ENCODE measurements at places on chromosomes 3 and 15.

GRCh38 chr15:35768949-35769348 is 223.0 kb upstream of the DPH6 start:
- no peak for DNase-seq

GRCh38 chr3:117660941-117661817 is 951.6 kb downstream of the TUSC7 start:
- no peak for DNase-seq

DNA sequence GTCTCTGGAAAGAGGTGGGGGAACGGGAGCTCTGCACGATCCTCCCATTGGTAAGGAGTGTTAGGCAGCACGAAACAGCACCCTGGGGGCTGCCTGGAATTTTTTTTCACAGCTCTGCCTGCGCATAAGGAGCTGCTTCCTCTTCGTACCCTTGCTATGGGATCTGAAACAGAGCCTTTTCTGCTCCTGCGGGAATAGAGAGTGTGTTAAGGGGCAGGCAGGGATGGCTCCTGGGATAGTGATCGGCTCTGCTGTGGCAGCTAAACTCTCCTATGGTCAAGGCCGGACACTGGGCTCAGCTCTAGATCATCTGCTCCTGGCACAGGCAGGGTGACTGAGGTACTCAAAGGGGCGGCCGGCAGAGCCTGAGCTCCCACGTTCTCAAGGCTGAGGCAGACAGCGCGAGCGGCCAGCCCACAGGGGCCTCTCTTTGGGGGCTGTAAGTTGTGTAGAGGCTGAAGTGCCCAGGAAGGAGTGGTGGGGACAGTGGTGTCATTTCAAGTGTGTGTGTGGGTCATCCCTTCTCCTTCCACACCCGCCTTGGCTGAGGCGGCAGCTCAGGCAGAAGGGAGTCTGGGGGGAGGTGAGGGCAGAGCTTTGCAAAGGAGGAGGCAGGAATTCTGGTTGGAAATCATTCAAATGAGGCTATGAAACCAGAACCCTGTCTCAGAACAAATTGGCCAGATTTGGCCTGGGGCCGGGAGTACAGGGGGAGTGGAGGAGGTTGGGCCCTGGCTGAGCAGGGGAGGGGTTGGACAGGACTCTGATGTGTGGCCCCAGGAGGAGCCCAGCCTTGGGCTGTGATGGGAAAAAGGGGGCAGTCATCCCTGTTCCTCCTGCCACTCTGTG is 31.0 kb downstream of the EPHB3 start:
- DNase-seq = peak; percentile 67

DNA sequence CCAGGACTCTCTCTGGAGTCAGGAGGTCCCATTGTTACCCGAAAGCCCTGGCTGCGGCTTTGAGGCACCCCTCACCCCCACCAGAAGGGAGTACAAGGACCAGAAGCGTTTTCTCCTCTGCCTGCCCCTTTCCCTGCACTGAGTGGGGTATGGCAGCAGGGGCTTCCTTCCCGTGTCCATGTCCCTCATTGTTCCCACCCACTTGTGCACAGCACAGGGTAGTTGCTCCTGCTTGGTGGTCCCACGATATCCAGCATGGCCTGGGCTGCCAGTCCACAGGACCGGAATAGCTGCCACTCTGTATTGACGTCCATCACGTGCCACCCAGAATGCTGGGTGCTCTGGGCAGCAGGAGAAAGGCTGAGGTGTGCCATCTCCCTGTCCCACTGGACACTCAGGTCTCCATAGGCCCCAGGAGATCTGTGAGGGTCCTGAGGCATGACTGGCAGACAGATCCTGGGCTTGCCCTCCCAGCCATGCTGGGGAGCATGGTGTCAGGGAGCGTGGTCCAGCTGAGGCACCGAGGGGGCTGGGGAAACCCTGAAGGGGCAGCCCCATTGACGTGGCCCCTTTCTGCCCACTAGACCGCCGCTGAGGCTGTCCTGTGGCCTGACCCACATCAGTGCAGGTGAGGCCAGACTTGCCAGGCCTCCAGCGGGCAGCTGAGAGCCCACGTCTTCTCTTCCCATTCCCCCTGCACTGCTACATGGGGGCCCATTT is 45.3 kb upstream of the SEC22A start:
- no peak for DNase-seq

- no peak for DNase-seq
Measured at GRCh38 chr15:100170291-100171210, 171.2 kb downstream of the ADAMTS17 start.

DNA sequence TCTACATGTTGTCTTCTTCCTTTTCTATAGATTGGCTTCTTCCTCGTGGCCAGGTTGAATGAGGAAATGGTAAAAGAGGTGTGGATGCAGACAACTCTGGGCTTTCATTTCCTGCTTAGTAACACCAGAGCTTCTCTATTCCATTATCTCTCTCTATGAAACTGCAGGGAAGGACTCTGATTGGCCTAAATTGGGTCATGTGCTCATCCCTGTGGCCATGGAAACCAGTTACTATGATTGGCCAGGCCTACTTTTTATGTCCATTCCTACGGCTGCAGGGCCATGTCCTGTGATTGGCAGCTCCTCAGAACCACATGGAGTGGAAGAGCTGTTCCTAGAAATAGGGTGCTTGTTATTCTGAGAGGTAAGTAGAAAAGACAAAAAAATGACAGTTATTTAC is 486.9 kb upstream of the ADAMTS9 start:
- DNase-seq = no peak

DNA sequence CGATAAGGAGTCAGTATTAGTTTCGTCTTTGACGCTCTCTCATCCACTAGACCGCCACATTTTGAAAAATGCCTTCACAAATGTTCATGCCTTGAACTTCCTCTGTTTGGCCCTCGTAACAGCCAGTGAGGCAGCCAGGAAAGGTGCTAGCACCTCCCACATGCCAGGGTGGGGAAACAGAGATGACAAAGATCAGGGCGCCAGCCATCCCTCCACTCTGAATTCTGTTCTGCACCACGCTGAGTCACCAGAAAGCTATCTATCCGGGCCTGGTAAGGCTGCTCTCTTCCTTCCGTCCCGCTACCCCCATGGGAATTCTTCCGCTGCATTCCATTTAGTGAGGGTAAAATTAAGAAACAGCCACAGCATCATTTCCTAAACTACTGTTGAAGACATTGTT is 31.3 kb upstream of the BCL2L10 start:
- no peak for DNase-seq

- DNase-seq = no peak
Measured at GRCh38 chr15:35181538-35181937, 96.4 kb upstream of the NANOGP8 start.

Data from retina (tissue), 1 donor.